B cell (primary cell): ENCODE measurements at places on chromosomes 3 and 15.
A peak's percentile ranks its signal among the peaks of the same experiment; 100 is the strongest.

DNA sequence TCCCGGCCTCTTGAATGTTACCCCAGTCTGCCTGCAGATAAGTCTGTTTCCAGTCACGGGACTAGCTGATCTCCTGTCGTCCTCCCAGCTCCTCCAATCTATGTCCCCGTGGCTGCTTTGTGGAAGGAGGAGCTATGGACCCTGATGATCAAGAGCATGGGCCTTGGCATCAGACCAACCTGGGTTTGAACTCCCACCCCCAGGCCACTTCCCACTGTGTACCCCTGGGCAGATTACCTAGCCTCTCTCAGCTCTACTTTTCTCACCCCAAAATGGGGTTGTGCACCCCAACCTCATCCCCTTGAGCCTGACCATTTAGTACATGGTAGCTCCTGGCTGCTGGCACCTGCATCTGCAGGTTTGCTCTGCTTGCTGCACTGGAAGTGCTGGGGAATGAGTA is 55.8 kb downstream of the GASK1A start:
- DNase-seq: no peak
- no peak overlapping the region for H3K27ac ChIP-seq
- H3K36me3 ChIP-seq: no peaks in the 10 kb centered on the region
- no peaks in the 10 kb centered on the region for H3K4me1 ChIP-seq

- no peaks in the 10 kb centered on the region for H3K4me1 ChIP-seq
- no peak for DNase-seq
- H3K27me3 ChIP-seq: no peaks in the 10 kb centered on the region
- H3K27ac ChIP-seq: no peak overlapping the region
- no peaks in the 10 kb centered on the region for H3K36me3 ChIP-seq
- no peak overlapping the region for H3K4me3 ChIP-seq
Measured at GRCh38 chr3:46337911-46338310, 16.0 kb upstream of the CCR2 start.

DNA sequence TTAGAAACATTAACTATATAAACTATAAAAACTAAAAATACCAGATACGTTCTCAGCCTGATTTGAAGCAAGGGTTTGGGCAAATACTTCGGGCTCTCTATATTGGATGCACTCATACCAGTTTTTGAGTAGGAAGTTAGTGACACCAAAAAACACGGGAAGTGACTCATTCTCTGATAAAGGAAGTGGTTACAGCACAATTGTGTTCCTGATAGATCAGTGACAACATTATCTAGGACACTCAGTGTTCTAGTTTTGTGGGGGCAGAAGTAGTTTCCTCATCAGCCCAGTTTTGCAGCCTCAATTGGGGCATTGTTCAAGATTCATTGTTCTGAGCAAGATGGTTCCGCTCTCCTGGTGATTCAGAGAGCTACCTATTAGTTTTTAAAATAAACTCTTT is 469.6 kb upstream of the DPPA4 start:
- H3K4me3 ChIP-seq: no peak overlapping the region
- no peaks in the 10 kb centered on the region for H3K36me3 ChIP-seq
- no peak for DNase-seq
- no peaks in the 10 kb centered on the region for H3K27me3 ChIP-seq
- H3K4me1 ChIP-seq: no peaks in the 10 kb centered on the region

- no peak for DNase-seq
- no peaks in the 10 kb centered on the region for H3K27me3 ChIP-seq
- no peaks in the 10 kb centered on the region for H3K4me1 ChIP-seq
- no peak overlapping the region for H3K4me3 ChIP-seq
- H3K36me3 ChIP-seq: no peaks in the 10 kb centered on the region
Measured at GRCh38 chr3:90092994-90093393, 985.6 kb downstream of the EPHA3 start.

- peak overlapping the region; percentile 71 for H3K27ac ChIP-seq
- no peaks in the 10 kb centered on the region for H3K27me3 ChIP-seq
- no peak for DNase-seq
- H3K4me3 ChIP-seq: peak overlapping the region; percentile 63
- no peaks in the 10 kb centered on the region for H3K36me3 ChIP-seq
Measured at GRCh38 chr3:194485468-194485880, 1.3 kb downstream of the ATP13A3 start.

DNA sequence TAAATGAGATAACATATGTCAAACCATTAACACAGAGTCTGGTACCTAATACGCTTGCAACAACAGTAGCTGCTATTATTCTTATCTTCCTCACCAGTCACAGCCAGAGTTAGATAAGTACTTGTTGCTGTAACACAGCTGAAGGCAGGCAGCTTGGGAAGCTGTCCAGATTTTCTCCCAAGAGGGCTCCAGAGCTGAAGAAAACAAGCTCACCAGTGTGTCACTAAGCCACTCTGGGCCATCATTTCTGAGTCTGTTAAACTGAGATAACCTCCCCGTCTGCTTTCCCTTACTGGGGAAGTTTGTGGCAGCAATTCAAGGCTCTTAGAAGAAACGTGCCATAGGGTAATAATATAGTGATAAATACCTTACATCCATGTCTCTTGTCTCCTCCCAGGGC is 226.3 kb downstream of the TAFA4 start:
- no peak overlapping the region for H3K27ac ChIP-seq
- H3K36me3 ChIP-seq: no peaks in the 10 kb centered on the region
- no peaks in the 10 kb centered on the region for H3K27me3 ChIP-seq
- H3K4me1 ChIP-seq: no peaks in the 10 kb centered on the region
- no peak for DNase-seq

DNA sequence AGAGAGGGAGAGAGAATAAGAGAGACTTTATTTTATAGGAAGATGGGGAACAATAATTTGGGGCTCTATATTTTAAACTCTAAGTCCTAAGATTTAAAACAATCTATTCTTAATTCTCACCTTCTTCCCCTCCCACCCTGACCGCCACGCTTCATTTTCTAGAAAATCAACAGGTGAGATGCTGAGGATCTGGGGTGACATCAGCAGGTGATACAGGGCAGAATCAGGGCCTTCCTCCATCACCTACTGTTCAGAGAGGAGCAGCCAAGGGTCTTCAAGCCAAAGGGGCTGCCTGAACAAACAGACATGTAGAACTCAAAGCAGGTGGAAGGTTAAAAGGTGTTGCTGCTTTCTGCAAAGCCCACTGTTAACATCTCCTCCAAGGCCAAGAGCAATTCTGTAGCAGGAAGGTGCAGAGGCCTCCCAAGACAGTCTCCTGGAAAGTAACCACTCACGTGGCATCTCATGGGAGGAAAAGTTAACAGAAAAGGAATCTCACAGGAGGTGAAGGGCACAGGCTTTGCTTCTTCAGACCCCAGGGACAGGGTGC is 183.6 kb upstream of the TLE3 start:
- H3K27me3 ChIP-seq: no peaks in the 10 kb centered on the region
- H3K4me3 ChIP-seq: no peak overlapping the region
- H3K36me3 ChIP-seq: no peaks in the 10 kb centered on the region
- H3K27ac ChIP-seq: no peak overlapping the region
- peaks cover 43% of the 10 kb centered on the region for H3K4me1 ChIP-seq

GRCh38 chr15:55007561-55007960 is 189.2 kb downstream of the RSL24D1 start:
- H3K4me3 ChIP-seq: no peak overlapping the region
- no peak for DNase-seq

- H3K4me3 ChIP-seq: no peak overlapping the region
- no peak overlapping the region for H3K27ac ChIP-seq
- DNase-seq: no peak
- H3K27me3 ChIP-seq: no peaks in the 10 kb centered on the region
- no peaks in the 10 kb centered on the region for H3K4me1 ChIP-seq
Measured at GRCh38 chr3:156424758-156425157, 130.2 kb downstream of the SSR3 start.

DNA sequence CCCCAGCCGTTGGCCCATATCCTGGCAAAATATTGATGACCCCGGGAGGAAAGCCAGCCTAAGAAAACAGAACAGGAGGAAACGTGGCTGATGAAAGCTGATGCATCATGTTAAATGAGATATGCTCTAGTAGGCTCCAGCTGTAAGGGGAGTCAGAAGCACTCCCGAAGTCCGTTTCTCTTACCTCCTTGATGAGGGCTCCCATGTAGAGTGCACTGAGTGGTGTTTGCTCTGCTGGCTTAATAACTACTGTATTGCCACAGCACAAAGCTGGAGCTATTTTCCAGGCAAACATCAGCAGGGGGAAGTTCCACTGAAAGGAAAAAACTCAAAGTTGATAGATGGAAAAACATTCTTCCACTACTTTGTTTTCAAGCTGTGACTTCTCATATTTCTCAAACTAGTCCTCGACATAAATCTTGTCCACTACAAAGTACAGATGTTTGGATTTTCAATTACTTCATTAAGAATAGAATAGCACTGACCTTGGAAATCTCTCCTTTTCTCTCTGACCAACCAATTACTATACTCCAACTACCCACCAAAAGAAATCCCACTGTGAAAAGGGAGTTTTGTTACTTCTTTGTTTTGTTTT is 72.7 kb downstream of the ALDH1A2 start:
- H3K27ac ChIP-seq: no peak overlapping the region
- H3K4me1 ChIP-seq: no peaks in the 10 kb centered on the region
- no peaks in the 10 kb centered on the region for H3K36me3 ChIP-seq
- H3K4me3 ChIP-seq: no peak overlapping the region
- no peaks in the 10 kb centered on the region for H3K27me3 ChIP-seq

- no peak overlapping the region for H3K27ac ChIP-seq
- H3K36me3 ChIP-seq: no peaks in the 10 kb centered on the region
- DNase-seq: no peak
- no peaks in the 10 kb centered on the region for H3K27me3 ChIP-seq
Measured at GRCh38 chr15:81901319-81901718, 144.5 kb downstream of the MEX3B start.

DNA sequence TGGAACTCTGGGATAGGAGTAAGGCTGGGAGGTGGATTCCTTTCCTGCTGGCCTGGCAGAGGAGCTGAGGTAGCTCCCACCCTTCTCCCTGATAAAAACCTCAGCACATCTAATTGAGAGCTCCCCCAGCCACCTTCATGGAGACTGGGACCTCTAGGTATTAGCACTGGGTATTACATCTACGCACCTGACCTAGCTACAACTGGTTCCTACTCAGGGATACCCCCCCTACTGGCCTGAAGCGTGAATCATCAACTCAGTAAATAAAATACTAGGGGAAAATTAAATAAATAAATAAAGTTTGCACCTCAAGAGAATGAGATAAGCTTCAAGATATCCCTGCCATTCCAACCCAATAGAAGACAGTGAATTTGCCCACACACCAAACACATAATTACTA is 140.4 kb downstream of the NEK10 start:
- H3K4me1 ChIP-seq: no peaks in the 10 kb centered on the region
- no peak overlapping the region for H3K4me3 ChIP-seq
- peaks cover 2% of the 10 kb centered on the region for H3K27me3 ChIP-seq
- no peak for DNase-seq
- no peak overlapping the region for H3K27ac ChIP-seq

DNA sequence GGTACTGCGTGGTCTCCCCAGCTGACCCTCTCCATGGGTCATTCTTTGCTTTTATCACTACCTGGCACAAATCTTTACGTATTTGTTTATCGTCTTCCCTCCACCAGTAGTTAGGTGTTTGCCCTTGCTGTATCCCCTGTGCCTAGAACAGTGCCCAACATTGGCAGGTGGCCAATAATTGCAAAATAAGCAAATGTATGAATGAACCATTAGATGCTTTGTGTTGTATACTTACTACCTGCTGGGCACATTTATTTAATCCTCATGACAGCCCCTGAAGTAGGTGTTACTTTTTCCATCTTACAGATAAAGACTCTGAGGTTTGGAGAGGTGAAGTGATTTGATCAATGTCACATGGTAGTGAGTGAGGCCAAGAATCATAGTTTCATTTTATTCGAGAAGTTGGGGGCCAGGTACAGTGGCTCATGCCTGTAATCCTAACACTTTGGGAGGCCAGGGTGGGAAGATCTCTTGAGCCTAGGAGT is 2.0 kb upstream of the TWF2 start:
- peak; percentile 10 for DNase-seq
- no peak overlapping the region for H3K4me3 ChIP-seq
- H3K27ac ChIP-seq: no peak overlapping the region
- no peaks in the 10 kb centered on the region for H3K27me3 ChIP-seq
- peaks cover 52% of the 10 kb centered on the region for H3K4me1 ChIP-seq

DNA sequence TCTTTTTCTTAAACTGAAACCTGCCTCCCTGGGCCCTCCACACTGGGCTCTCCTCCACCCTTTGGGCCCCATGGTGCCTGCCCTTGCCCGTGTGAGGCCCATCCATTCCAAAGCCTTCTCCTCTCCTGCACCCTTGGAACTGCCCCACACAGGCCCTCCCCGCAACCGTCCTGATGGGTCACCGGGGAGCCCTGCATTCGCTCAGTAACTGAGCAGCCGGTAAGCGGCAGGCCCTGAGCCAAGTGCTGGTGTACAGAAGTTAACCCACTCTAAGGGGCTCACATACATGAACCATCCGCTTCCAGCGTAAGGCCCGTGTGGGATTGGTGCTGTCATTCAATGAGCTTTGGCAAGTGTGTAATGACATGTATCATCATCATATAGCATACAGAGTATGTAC is 5.4 kb upstream of the LRRC15 start:
- no peaks in the 10 kb centered on the region for H3K27me3 ChIP-seq
- no peak overlapping the region for H3K27ac ChIP-seq
- DNase-seq: no peak
- H3K36me3 ChIP-seq: no peaks in the 10 kb centered on the region
- no peaks in the 10 kb centered on the region for H3K4me1 ChIP-seq

DNA sequence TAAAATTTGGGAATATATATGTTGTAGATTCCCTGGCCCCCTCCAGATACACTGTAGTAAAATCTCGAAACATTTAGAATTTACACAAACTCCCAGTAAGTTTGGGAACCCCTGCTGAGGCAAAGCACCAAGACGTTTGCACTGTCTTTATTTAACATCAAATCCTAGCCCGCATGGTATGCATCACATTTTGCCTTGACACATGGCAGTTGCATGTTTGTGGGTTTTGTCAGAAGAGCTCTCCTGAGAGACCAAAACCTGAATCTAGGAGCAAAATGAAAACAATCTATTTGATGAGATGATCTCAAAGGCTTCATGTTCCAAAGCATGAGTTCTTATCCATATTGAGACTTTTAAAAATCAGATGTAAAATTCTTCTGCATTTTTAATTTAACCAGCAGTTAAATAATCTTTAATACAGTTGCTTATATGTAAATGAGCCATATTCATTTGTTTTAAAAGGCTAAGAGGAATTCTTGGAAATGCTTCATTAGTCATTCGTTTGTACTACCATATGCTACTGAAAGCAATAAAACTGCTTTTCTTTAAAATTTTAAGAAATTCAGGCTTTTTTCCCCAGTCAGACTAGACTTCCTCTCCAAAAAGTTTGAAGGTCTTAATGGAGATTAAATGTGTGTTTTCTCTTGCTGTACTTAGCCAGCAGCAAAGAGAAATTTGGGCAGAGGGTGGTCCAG is 105.2 kb upstream of the BOC start:
- no peaks in the 10 kb centered on the region for H3K36me3 ChIP-seq
- H3K4me1 ChIP-seq: no peaks in the 10 kb centered on the region
- no peak overlapping the region for H3K4me3 ChIP-seq
- H3K27me3 ChIP-seq: no peaks in the 10 kb centered on the region
- no peak for DNase-seq
- no peak overlapping the region for H3K27ac ChIP-seq

DNA sequence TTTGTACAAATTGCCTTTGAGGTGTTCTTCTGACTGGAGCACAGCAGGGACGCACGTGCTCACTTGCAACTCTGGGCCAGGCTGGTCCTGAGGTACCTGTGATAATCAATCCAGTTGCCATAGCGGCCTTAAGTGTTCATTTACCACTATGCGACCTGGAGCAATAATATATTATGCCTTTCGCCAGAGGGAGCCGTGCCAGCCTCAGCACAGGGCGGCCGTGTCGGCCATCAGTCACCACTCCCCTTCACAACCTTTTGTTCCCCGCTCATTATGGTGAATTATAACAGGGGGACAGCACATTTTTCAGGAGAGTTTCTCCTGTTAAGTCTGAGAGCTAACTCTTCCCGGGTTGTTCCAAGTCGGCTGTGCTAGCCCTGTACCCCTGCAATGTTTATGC is 289.7 kb downstream of the RORA start:
- H3K27me3 ChIP-seq: no peaks in the 10 kb centered on the region
- H3K4me3 ChIP-seq: no peak overlapping the region
- no peaks in the 10 kb centered on the region for H3K36me3 ChIP-seq
